GM18507 (cell line): ENCODE measurements at places on chromosomes 2 and 18.

GRCh38 chr18:36811430-36811829 lies 17.4 kb downstream of the TPGS2 start:
- no peak for DNase-seq

GRCh38 chr18:58525928-58526424 lies 102.9 kb downstream of the ALPK2 start:
- DNase-seq: no peak

DNA sequence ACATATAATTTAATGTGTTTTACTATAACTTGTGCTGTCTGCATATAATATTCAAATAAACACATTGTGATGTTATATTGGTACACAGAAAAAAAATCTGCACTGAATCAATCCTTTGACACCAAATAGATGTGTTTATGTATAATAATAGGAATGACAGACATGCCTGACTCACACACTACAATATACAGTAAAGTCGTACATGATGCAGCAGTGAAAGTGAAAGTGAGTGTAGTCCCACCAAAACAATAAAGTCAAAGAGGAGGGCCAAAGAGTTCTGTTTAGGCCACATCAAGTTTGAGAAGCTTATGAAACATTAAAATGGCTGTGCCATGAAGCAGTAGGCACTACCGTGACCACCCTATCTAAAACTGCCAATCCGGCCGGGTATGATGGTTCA lies 8.2 kb upstream of the RBM44 start:
- no peak for DNase-seq

DNA sequence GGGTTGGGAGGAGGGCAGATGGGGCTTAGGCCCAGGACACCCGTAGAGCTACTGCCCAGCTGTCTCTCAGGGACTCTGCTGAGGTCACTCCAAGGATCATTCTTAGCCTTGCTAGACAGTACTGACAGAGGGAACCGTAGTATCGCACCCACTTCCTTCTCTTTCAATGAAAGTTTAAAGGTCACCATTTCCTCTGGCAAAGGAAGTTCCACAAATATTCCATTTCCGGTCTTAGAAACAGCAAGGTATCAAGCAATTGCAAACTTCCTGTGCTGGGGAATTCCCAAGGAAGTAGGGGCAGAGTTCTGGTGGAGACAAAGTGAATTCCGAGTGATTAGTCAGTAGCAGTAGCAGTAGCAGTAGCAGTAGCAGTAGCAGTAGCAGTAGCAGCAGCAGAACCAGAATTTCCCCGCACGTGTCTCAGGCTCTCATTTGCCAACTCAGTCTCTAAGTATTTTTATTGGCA lies 24.7 kb downstream of the IL1B start:
- no peak for DNase-seq

DNA sequence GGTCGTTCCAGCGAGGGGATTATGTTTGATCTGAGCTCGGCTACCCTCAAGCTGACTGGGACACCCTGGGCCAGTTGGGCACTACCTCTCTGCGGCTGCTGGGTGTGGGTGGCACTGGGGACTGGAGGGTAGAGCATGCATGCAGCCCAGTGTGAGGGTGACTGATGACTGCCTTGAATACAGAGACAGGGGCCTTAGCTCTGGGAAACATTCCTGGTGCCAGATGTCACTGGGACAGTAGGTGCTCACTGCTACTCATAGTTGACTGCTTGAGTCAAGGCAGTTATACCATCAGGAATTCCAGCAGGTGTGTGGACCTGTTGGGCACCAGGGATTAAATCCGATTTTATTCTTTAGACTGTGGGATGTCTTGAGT lies 33.6 kb upstream of the ATP6V1B1 start:
- DNase-seq: no peak

GRCh38 chr18:49011291-49011746 lies 60.6 kb upstream of the SMAD7 start:
- DNase-seq: no peak

DNA sequence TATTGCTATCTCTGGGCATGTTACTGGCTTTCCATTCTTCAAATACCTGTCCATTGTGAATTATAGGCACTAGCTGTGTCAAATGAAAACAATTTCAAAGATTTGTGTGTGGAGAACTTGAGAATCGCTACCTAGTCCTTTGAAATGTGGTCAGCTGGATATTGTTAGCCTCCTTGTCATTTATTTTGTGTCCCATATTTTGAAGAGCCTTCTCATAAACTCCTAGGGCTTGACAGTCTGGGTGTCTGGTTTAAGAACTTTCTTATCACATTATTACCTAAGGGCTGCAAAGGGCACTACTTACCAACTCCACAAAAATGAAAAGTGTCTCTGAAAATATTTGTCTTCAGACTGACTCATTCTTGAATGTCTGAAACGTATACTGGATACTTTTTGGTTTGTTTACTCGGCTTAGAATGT lies 50.2 kb downstream of the COL4A3 start:
- DNase-seq: no peak

- DNase-seq: no peak
These were observed 51.5 kb upstream of the MGAT5 start for GRCh38 chr2:134202371-134202770.

GRCh38 chr2:159936471-159936870 lies 125.9 kb downstream of the PLA2R1 start:
- no peak for DNase-seq

DNA sequence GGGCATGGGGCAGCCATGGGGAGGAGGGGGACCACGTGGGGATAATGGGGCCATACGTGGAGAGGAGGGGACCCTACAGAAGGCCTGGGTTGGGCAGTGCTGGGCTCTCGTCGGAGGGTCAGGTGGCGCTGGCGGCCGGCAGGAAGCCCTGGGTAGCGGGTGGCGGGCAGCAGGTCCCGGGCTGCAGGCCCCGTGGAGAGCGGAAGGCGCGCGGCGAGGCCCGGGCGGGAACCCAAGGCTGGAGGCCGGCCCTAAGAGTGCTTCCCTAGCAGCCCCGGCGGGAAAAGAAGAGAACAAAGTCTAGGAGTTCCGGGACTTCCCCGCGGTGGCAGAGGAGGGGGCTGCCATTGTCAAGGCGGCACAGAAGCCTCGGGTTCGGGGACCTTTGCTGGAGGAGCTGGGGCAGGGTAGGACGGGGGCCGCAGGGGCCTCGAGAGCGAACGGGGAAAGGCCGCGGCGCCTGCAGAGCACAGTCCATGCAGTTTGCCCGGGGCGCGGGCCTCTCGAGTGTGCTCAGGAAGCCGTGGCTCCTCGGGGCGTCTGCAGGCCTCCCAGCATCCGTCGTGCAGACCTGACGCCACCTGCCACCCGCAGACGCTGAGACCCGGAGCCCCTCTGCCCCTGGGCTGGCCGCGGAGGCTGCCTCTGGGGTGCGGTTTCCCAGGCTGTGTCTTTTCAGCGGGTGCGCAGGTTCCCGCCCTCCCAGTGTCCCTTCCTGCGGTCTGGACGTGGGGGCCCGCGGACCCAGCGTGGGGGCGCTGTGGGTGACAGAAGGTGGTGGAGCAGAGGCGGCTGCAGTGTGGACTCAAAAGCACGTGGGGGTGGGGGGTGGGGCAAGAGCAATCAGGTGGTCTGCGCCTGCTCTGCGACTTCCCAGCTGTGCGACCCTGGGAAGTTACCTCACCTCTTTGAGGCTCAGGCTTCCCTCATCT lies 19.4 kb upstream of the NCL start:
- peak; percentile 18 for DNase-seq

- no peak for DNase-seq
These were observed 549.9 kb downstream of the XIRP2 start for GRCh38 chr2:167438206-167438605.

- DNase-seq: no peak
These were observed 35.9 kb downstream of the NABP1 start for GRCh38 chr2:191713837-191714236.

DNA sequence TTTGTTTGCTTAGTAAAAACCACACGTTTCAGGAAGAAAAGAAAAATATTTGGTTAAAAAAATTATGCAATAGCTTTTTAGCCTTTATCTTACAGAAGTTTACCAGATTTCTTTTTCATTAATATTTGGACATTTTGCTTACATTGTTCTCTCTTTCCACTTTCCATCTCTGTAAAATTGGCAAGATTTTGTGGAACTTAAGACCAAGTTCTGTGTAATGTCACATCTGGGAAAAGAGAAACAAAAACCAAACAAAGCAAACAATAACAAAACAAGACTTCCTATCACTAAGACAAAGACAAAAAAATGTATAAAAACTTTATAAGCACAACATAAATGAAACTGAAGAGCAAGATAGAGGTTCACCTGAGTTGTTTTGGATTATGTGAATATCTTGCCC lies 1392.1 kb upstream of the CELF4 start:
- DNase-seq: no peak

DNA sequence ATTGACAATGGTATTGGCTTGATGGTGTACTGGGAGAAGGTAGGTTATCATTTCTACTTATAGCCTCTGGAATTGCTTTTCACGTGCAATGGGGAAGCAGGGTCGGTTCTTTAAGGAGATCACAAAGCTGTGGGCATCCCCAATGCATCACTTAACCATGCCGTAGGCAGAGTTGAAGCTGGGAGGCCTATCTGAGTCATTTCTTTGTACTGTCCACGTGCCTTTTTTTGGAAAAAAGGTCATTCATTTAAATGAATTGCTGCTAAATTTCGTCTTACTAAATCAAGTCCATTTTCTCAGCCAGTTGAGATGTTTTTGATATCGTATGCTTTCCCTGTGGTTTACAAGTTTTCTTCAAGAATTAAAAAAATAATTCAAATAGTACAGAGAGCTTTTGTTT lies 17.2 kb upstream of the GYPC start:
- no peak for DNase-seq

- no peak for DNase-seq
These were observed 31.3 kb downstream of the NCK2 start for GRCh38 chr2:105775809-105776559.

- no peak for DNase-seq
These were observed 45.6 kb downstream of the ZNF519 start for GRCh38 chr18:14086458-14087231.

DNA sequence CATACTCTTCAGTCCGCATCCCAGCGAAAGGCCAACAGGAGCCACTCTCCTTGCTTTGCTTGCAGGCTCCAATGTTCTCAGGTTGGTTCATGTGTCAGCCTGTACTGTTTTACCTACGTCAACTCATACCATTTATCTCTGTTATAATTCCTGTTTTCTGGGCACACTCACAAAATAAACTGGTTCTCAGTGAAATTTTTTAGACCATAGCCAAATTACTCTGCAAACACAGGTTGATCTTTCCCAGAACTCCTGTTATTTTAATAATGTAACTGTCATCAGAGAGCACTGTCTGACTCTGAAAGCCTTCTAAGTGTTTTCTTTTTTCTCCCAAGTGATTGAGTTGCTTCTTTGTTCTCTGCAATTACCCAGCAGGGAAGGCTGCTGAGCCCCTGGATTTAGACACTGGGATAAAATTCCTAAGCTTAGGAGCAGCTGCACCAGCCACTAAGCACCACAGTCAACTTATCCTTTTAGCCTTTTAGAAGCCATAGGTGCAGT lies 111.6 kb upstream of the PIEZO2 start:
- DNase-seq: no peak

- no peak for DNase-seq
These were observed 233.8 kb upstream of the SKOR2 start for GRCh38 chr18:47485221-47485797.

DNA sequence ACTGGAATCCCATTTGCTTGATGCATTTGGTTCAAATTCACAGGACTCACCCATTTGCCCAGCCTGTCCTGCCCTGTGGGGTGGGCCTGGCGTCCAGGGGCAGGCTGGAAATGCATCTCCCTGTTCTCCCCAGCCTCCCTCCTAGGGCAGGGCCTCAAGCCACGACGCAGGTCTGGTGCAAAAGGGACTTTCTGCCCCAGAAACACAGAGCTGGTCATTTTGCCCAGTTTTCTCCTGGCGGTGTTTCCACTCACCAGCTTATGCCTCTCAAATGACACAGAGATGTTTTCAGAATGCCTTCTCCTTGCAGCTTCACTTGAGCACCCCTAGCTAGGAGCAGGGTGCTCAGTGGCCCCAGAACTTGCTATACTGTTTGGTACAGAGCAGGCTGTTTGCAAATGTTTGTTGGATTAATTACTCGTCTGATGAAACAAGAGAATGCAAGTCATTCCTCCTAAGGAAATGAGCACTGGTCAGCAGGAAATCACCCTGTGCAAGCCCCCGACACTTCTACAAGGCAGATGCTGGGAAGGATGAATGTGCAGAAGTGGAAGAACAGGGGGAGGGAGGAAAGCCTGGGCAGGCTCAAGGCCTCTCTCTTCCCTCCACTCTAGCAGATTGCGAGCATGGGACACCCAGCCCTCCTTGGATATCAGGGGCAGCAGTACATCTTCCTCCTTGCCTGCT lies 164.3 kb upstream of the APCDD1 start:
- DNase-seq: no peak

- no peak for DNase-seq
These were observed 105.5 kb downstream of the COPS8 start for GRCh38 chr2:237190966-237191713.

DNA sequence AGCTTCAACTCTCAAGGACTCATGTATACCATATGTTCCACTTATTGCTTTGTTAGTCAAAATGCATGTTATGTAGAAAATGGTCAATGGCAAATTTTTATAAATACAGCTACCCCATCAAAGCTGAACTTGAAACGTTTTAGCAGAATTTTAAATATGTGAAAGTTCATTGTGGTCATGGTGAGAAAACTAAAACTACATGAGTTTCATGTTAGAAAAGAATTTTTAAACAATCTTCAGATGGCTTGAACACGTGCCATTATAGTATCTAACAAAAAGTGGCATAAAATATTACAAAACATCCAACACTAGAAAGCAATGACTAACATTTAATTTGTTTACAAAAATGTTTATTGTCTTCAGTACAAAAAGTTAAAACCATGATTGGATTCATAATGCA lies 246.0 kb upstream of the KCNJ3 start:
- no peak for DNase-seq

GRCh38 chr2:74551530-74551929 lies 2.2 kb downstream of the LOXL3 start:
- DNase-seq: no peak

DNA sequence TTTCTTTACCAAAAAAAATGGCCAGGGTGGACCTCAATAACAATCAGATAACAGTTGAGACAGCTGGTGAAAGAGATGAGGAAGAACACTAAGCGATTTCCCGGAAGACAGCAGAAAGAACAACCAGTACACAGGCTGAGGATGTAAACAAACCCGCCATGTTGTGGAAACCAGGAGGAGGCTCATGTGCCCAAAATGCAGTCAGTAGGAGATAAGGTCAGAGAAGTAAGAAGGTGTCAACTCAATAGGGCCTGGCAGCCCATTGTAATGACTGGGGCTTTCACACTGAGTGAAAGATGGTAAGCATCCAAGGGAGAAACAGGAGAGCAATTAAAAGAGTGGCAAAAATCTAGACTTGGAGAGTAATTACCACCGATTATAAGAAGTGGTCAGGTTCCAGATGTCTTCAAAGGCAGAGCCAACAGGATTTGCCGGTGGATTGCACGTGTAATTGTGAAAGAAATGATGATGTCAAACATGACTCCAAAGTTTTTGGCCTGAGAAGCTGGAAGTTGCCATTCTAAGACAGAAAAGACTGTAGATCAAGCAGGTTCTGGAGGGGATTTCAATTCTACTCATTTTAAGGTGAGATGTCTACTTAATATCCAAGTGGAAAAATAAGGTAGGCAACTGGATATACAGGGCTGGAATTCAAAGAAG lies 77.7 kb upstream of the CYP1B1 start:
- no peak for DNase-seq
